ENCODE measurements at places on chromosomes 2 and 18.

DNA sequence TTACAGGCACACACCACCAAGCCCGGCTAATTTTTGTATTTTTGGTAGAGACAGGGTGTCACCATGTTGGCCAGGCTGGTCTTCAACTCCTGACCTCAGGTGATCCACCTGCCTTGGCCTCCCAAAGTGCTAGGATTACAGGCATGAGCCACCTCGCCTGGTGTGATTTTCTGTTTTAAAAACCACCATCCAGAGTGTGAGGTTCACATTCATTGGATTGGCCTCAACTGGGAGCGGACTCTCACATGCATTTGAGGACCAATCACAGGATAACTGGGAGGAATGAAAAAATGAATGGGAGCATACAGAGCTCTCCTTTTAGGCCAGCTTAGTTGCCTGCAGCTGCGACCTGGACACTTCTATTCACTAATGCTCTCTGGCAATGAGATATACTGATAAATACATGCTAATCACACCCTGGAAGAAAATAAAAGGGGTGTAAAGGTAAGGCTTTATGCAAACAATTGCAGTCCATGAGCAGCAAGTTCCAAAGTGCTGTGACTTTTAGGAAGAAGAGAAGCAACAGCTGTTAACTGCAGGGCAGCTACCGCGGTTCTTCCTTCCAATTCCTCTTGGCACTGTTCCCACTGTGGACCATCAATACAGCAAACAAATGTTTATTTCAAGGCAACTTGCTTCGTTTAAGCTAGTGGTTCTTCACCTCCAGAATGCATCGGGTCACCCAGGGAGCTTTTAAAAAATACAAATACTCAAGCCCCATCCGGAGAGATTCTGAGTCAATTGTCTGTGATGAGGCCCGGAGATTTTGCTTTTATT, 49.5 kb upstream of the FZD5 start:
- DNase-seq, result no peak

DNA sequence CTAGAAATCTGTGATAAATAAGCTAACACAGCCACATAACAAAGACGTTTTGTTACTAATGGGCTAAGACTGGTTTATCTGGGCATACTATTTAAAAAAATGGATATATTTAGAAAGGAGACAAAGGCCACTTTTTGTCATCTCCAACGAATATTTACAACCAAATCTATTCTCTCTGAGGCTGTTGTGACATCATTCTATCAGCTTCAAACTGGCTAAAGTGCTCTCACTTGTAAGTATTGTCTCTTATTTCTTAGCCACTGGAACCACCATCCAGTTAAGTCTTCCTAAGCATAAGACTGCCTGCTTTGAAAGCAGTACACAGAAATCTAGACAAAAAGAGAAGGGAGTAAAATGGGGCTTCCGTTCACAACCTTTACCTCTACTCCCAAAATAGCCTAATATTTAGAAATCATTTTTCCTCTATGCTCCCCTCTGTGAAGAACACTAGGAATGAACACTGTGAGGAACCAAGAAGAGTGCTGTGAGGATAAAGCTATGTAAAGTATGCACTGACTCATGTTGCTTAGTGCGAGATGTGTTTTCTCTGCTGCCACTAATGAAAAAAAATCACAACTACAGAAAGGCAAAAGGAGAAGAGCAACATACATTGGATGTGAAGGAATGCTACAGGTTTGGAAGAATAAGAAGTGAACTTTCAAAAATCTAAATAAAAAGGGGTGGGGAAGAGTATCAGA, 264.1 kb downstream of the EXOC6B start:
- peak; percentile 21 for DNase-seq

- DNase-seq, result no peak
Observed at GRCh38 chr18:31710826-31711225, 26.4 kb upstream of the B4GALT6 start.

DNA sequence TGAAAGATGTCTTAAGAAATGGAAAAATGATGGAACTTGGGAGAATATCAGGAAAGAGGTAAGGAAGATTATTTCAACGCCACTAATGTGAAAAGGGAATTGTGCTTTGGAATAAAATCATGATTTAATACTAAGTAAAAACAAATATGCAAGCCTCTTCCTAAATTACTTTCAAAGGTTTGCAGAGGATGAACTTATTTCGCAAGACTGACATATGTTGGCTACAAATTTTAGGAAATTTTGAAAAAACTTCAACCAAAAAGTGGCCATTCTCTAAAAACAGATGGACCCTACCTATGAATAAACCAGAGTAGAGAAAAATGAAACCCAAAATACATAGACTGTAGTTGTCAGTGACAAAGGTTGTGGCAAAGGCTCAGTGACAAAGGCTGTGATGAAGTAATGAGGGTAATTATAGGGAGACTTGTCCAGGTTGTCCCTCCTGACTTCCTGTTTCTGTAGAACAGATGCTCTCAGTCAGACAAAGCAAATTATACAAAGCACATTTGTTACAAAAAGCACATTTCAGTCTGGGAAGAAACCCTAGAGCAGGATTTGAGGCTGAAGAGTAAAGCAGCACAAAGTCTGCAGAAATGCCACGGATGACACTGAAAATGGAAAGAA, 39.5 kb downstream of the SFT2D3 start:
- DNase-seq, result no peak

- DNase-seq, result no peak
Observed at GRCh38 chr2:7432436-7432835, 515.2 kb downstream of the RNF144A start.

DNA sequence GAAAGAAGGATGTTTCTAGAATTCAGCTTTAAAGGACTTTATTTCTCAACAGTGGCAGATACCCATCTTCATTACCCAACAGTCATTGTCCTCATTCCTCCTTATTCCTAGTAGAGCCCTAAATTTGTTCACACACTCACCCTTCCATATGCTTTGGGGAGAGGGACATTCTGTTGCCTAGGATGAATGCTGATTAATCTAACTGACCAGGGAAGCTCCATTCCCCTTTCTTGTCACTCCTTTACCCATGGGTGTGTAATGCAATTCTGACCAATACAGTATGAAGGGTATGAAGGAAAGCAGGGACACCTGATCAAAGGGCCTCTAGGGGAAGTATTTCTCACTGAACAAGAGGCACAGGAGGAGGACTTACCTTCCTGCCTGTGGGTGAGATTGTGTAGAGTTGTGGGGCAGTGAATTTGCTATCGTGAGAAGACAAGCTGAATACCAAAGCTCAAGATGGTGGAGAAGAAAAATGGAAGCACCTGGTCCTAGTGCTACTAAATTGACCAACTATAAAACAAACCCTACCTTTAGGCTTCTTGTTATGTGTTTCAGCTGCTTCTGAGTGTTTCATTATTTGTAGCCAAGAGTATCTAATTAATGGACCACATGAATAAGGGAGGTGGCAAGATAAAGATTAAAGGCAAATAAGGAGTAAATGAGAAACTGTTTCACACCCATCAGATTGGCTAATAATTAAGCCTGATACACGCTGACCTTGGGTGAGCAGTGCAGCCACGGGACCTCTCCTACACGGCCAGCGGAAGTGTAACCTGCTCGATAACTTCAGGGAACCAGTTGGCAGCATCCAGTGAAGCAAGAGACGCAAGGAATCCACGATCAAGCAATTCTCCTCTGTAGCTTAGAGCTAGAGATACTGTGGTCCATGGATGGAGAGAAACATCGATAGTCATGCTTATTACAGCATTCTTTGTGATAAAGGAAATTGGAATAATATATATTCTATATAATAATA, 202.3 kb downstream of the MYCN start:
- DNase-seq, result no peak

GRCh38 chr18:23977719-23978483, 36.7 kb upstream of the TTC39C start:
- DNase-seq, result no peak

DNA sequence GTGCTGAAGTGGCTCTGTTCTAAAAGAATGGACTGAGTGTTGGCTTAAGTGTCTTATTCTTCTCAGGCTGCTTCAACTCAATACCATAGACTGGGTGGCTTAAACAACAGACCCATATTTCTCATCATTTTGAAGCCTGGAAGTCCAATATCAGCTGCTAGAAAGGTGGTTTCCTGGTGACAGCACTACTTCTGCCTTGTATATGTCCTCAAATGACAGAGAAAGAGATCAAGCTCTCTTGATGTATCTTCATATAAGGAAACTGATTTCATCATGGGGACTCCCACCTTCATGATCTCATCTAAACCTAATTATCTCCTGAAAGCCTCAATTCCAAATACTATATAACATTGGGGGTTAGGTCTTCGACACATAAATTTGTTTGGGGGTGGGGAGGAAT, 449.7 kb upstream of the DSEL start:
- no peak for DNase-seq

GRCh38 chr2:179954026-179954425, 53.1 kb downstream of the CWC22 start:
- DNase-seq, result no peak

- DNase-seq, result no peak
Observed at GRCh38 chr2:160752475-160753330, 259.1 kb upstream of the RBMS1 start.

- no peak for DNase-seq
Observed at GRCh38 chr2:178506524-178506923, 26.3 kb downstream of the PLEKHA3 start.

- peak; percentile 96 for DNase-seq
Observed at GRCh38 chr2:43075054-43075593, 151.3 kb downstream of the ZFP36L2 start.

- DNase-seq, result no peak
Observed at GRCh38 chr2:189366349-189366748, 74.9 kb upstream of the WDR75 start.

DNA sequence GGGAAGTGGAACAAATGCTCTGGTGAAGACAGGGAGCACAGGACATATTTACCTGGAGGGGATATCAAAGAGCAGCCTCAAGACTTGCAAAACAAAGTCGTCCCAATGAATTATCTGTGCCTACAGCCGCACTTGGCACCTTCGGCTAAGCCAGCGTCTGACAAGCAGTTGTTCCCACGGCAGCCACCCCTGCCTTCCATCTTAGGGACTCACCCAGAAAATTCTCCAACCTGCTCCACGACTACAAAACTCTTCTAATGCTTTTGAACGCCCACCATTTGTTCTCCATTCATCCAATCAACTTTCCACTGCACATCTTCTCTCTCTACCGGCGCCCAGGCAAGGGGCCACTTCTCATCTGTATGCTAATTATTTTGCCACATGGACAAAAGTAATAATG, 7.0 kb downstream of the MYT1L start:
- DNase-seq, result no peak

GRCh38 chr2:217915706-217916105, 87.1 kb downstream of the TNS1 start:
- DNase-seq, result no peak

DNA sequence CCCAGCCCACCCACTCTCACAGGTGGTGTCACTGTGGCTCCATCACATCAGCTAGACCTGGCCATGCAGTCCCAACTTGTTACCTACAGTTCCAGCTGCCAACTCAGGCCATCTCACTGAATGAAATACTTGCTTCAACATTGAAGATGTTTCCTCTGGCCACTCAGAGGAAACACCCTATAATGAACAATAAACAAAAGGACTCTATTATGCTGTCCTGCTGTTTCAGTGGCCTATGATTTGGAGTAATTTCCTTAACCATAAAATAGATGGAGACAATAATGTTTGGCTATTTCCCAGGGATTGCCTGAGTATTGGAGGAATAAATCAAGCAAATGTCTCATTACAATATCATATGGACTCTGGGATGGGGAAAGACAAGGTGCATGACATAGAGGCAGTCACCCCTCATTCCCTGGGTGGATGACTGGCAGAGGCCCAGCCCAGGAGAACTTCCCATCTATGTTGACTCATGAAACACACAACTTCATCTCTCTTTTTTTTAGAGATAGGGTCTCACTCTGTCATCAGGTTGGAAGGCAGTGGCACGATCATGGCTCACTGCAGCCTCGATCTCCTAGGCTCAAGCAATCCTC, 134.4 kb downstream of the TGIF1 start:
- no peak for DNase-seq

- DNase-seq, result no peak
Observed at GRCh38 chr2:96875498-96876268, 5.8 kb upstream of the SEMA4C start.

DNA sequence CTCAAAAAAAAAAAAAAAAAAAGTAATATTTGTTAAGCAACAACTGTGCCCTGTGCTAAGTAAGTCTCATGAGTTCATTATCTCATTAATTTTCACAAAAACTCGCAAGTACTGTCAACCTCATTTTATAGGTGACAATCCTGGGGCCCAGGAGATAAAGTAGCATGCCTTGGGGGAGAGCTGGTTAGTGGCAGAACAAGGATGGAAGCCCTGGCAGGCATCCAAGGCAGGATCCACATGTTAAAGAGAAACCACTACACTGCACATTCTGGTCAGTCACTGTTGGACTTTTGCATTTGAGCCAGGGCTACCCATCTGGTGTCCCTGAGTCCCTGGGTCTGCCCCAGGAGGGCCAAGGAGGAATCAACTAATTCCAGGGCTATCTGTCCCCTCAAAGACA, 54.6 kb downstream of the ZFP36L2 start:
- DNase-seq, result no peak

DNA sequence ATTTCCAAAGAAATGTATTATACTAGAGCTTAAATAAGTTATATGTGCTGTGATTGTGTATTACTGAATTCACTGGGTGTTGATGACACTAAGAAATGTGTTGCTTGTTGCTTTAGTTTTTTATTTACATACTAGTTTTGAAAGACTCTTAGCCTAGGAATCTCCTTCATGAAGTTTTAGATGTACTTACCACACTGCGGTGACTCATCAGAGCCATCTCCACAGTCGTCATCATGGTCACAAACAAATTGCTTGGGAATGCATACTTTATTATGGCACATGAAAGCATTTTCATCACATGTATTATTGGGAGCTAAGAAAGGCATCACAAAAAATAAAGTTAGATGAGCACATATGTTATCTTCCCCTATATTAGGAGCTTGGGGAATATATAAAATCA, 1624.2 kb downstream of the LRP1B start:
- DNase-seq, result peak; percentile 1

- no peak for DNase-seq
Observed at GRCh38 chr2:211354481-211354880, 798.1 kb downstream of the CPS1 start.

DNA sequence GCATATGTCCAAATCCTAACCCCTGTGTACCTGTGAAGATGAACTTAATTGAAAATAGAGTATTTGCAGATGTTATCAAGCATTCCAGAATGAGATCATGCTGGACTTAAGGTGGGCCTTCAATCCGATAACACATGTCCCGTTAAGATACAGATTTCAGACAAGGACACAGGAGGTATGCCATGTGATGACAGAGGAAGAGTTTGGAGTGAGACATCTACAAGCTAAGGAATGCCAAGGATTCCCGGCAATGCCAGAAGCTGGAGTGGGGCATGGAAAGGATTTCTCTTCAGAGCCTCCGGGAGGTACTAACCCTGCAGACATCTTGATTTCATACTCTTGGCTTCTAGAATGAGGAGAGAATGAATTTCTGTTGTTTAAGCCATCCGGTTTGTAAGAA, 231.7 kb downstream of the ALK start:
- no peak for DNase-seq

GRCh38 chr18:74153377-74153776, 5.1 kb downstream of the TIMM21 start:
- DNase-seq, result no peak

- no peak for DNase-seq
Observed at GRCh38 chr2:61634512-61634911, 96.4 kb upstream of the XPO1 start.

GRCh38 chr2:169510496-169510895, 994 bp downstream of the KLHL41 start:
- DNase-seq, result no peak

All from AG09309 (cell line).